ENCODE measurements at places on chromosomes 5 and 9.

GRCh38 chr5:57442080-57442839, 40.4 kb downstream of the ACTBL2 start:
- DNase-seq: no peak

DNA sequence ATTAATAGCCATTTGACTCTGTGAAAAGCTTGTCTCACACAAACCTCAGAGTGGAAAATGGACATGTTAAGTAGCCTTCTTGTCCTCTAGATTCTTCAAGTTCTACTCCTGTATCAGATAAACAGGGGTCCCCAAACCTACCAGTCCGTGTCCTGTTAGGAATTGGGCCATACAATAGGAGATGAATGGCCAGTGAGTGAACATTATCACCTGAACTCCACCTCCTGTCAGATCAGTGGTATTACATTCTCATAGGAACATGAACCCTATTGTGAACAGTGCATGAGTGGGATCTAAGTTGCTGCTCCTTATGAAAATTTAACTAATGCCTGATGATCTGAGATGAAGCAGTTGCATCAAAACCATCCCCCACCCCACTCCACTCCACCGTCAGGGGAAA, 136.3 kb downstream of the TMEM232 start:
- DNase-seq: no peak

GRCh38 chr9:107471552-107471951, 18.0 kb downstream of the KLF4 start:
- no peak for DNase-seq

DNA sequence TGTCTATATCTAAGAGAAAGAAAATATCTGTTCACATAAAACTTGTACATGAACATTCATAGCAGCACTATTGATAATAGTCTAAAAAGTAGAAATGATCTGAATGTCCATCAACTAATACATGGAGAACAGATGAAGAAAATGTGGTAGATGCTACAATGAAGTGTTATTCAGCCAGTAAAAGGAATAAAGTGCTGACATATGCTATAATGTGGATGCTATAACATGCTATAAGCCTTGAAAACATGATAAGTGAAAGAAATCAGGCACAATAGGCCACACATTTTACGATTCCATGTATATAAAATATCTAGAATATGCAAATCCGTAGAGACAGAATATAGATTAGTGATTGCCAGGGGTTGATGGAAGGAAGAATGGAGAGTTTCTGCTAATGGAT, 146.8 kb downstream of the SEMA5A start:
- no peak for DNase-seq

DNA sequence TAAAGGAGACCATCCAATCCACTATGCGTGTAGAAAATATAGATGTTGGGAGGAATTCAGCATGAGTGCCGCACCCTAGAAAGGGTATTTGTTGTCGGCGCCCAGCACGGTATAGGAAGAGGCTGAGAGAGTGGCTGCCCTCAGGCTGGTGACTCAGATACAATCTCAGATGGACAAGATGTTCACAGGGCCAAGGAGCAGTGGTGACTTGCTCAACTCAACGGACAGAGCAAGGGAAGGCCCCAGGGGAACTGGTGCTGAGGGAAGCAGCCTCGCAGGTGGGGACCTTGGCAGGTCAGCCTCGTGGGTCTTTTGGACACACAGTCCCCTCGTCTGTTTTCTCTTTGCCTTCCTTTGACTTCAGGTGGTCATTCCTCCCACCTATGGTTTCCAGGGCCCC, 28.0 kb upstream of the IRX2 start:
- no peak for DNase-seq

GRCh38 chr9:755454-756381, 85.8 kb upstream of the DMRT1 start:
- no peak for DNase-seq

DNA sequence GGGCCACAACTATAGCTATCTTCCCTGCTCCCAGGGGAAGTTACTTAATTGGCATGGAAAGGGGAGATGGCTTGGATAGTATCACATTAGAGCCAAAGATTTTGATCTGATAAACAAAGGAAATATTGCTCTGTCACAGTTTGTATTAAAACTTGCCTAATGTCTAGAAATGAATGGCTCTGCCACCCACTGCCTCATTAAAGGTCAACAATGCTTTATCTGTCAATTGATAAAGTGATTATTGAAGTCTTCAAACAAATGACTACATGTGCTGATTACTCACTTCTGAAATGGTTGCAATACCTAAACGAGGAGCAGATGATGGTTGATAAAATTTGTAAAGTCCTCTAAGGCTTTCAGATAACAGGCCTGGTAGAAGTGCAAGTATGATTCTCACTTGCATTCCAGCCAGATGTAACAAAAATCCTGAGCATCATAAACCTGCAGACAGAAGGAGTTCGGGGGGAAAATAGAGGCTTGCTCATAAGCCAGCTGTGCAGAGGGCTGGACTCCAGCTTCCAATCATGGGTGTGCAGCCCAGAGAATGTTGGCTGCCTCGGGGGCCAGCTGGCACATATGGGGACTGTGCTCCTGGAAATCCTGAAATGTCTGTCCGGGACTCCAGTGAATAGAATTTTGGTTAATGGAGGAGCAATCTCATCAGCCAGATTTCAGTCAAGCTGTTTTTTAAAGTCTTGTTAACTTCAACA, 200.5 kb upstream of the SLC27A6 start:
- DNase-seq: no peak

- no peak for DNase-seq
These were observed 984.4 kb upstream of the WWC1 start for GRCh38 chr5:167307042-167307441.

DNA sequence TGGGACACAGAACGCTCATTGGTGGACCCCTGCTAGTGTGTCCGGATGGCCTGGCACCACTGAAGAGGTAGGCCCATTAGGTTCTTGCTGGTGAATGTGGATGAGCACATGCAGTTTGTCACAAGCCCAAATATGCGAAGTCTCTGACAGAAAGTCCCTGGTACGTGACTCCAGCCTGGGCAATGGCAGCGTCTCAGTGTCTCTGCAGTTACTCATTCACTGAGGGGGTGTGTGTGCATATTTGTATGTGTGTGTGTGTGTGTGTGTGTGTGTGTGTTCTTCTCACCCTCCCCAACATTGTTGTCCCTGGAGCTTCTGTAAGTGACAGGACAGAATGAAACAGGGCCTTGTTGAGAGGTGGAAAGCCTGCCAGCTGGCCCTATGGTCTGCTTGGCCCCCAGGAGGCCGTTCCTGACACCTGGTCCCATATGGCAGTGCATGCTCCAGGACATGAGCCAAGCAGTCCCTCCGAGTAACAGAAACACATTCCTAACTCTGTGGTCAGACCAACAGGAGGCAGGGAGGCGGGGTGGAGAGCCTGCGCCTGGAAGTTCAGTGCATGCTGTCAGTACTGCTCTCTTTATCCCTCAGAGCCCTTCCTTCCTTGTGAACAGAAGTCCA, 169.9 kb downstream of the SLC28A3 start:
- no peak for DNase-seq

Measured in stimulated activated CD8-positive, alpha-beta memory T cell treated with anti-CD3 and anti-CD28 coated beads, Interleukin-7, amount 100 ng/mL, for 24 hours (primary cell).